ENCODE measurements at places on chromosomes 2 and 18.

DNA sequence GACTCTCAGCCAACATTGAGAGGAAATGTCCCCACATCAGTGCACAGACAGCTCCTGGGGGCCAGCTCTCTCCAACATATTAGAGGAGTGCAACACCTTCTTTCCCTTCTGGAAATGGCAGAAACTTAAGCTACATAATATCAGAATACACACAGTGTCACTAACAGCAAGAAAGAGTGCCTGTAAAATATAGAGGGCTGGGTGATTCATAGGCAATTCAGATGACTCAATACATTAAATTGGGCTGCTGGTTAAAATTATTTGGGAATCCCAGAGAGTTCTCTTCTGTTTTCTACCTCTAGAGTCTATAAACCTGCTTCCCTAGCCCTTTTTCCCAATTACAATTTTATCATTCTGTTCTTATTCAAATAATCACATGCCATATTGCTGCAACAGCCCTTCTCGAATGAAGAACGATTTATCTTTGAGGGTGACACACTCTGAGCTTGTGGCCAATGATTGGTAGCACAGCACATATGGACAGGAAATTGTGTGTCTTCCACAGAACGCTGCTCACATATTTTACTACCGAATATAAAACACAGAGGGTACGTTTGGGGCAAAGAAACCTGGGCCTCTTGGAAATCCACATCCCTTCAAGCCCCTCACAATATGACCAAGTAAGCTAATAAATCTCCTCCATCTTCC is 381.2 kb downstream of the MBD2 start:
- DNase-seq = no peak

GRCh38 chr2:241064008-241064801 is 37.9 kb downstream of the MTERF4 start:
- peak; percentile 10 for DNase-seq

GRCh38 chr2:42101206-42102023 is 53.6 kb downstream of the PKDCC start:
- no peak for DNase-seq

DNA sequence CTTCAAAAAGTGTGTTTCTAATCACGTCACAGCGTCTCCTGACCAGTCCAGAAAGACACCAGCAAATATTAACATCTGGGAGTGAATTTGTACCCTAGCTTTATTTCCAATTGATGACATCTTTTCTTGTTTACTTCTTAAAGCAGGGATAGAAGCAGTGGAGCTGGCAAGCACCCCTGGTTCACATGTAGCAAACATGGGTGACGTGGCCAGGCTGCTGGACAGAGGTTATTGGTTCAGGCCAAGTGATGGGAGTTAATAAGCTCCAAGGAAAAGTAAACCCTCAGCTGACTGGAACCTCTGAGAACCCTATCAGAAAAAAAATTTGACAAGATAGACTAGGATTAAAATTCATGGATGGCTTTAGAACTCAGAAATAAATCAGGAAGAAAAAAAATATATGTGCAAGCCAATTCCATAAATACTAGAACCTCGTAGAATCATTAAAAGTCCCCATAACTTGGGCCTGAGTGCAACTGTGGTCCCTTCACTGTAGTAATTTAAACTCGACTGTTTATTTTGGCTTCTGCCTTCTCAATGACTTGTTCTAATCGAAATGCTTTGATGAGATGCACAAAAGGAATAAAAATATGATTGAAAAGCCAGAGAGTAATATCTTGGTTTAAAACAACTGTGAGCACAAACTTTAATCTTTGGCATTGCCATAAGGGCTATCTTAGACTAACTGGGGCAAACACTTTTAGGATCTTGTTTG is 121.5 kb upstream of the CTAGE1 start:
- DNase-seq = no peak

DNA sequence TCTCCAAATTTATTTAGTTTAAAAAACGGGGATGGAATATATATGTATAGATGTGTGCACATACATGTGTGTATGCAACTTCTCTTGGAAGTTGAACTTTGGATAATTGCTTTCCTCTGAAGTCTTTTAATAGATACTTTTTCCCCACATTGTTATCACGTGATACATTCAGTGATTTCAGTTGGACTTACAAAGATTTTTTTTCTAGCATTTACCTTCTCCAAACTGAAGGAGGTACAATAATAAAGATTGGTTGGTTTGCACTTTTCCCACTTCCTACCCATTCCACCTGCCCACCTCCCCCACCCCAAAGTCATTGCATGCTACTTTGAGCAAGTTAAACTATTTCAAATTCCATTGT is 206.1 kb upstream of the FSHR start:
- no peak for DNase-seq

DNA sequence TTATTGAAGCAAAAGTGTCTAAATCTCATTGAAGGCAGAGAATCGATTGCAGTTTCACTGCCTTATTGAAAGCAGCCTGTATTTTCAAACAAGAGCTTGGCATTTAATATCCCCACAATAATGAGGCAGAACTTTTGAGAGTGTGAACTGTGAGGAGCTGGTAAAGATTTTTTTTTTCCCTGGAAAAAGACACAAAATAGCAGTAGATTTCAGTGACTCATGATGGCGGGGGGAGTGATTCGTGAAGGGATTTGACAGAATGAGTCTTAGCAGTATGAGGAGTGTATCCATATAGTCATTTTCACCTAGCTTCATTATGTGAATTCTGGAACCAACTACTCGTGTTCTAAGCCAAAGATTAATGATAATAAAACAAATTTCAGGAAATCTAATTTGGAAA is 242.9 kb downstream of the ARL6IP6 start:
- DNase-seq = no peak

- no peak for DNase-seq
These were observed 2.3 kb downstream of the HJURP start for GRCh38 chr2:233852056-233852455.

- no peak for DNase-seq
These were observed 270.7 kb downstream of the SRBD1 start for GRCh38 chr2:45340318-45340717.

GRCh38 chr2:164205347-164205746 is 415.9 kb downstream of the GRB14 start:
- DNase-seq = no peak

- DNase-seq = no peak
These were observed 2.1 kb downstream of the ASTL start for GRCh38 chr2:96136129-96136720.

DNA sequence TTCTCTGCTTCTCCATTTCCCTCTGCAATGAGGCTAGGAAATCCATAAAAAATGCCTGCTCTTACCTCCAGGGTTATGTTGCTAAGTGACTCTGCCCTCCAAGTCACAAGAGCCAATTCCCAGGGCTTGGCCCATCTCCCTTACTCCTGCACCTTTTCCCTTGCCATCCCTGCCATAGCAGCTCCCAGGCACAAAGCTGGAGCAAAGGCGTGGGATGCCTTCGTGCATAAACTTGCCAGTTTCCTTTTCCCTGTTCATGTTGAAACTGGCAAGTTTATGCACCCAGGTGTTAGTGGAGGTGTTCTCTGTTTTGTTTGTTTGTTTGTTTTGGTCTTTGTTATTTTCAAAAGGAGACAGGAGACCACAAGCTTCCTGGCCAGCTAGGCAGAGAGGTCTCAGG is 195.1 kb downstream of the ACKR3 start:
- no peak for DNase-seq

- DNase-seq = no peak
These were observed 33.3 kb downstream of the ABCB11 start for GRCh38 chr2:168997794-168998193.

DNA sequence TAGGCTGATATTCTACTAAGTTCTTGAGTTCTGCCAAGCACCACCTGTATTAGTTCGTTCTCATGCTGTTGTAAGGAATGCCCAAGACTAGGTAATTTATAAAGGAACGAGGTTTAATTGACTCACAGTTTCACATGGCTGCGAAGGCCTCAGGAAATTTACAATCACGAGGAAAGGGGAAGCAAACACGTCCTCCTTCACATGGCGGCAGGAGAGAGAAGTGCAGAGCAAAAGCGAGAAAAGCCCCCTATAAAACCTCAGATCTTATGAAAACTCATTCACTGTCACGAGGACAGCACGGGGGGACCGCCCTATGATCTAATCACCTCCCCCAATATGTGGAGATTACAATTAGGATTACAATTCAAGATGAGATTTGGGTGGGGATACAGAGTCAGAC is 47.7 kb upstream of the YWHAQ start:
- no peak for DNase-seq

- DNase-seq = no peak
These were observed 67.8 kb downstream of the CWC22 start for GRCh38 chr2:179939259-179939658.

GRCh38 chr18:48997985-48998831 is 47.4 kb upstream of the SMAD7 start:
- DNase-seq = no peak

GRCh38 chr2:200962811-200963123 is 693 bp downstream of the ORC2 start:
- DNase-seq = no peak

DNA sequence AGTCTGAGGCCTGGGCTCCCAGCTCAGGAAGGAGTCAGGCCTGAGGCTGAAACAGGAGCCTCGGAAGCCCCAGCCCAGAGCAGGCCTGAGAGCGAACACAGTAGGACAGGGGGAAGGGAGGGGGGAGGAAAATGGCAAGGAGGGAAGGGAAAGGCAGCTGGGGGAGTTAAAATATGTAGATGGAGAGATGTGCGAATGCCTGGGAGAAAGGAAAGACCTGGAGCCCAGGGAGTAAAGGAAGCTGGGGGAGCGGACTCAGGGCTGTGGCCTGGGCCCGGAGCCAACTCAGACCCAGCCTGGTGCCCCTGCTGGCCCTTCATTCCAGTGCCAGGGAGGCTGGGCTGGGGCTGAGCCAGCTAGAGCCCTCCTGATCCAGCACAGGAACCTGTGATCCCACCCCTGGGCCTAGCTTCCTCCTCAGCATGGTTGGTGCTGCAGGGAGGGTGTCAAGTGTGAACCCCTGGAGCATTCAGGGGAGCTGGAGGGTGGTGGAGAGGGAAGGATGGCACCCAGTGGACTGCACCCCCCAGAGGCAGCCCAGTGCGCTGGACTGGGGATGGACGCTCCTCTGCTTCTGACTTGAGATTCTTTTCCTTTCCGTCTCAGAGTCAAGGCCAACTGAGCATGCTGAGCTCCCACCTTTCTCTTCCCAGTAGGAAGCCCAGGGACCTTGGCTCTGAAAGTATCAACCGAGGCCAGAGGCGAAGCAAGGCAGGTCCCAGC is 46.3 kb downstream of the EMX1 start:
- no peak for DNase-seq

DNA sequence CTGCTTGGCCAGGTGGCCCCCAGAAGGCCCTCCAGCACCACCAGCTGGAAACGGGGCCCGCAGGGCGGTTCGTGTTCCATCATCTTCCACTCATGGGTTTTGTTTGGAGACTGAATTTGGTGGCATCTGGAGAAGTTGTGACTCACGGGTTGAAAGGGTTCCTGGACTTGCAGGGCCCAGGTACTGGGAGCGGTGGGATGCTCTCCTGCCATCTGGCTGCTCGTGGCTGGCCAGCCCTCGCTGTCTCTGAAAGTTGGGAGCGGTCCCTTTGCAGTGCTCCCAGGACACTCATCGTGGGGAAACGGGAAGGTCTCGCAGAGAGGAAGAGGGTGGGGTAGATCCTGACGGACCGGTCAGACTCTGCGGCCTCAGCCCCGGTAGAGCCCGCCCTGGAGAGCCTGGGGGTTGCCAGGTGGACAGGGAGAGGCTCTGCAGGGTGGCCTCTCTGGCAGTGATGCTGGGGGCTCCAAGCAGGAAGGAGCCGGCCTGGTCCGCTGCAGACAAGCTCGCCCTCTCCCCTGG is 47.5 kb downstream of the TWIST2 start:
- no peak for DNase-seq

GRCh38 chr2:137223722-137224121 is 458.4 kb downstream of the THSD7B start:
- no peak for DNase-seq

DNA sequence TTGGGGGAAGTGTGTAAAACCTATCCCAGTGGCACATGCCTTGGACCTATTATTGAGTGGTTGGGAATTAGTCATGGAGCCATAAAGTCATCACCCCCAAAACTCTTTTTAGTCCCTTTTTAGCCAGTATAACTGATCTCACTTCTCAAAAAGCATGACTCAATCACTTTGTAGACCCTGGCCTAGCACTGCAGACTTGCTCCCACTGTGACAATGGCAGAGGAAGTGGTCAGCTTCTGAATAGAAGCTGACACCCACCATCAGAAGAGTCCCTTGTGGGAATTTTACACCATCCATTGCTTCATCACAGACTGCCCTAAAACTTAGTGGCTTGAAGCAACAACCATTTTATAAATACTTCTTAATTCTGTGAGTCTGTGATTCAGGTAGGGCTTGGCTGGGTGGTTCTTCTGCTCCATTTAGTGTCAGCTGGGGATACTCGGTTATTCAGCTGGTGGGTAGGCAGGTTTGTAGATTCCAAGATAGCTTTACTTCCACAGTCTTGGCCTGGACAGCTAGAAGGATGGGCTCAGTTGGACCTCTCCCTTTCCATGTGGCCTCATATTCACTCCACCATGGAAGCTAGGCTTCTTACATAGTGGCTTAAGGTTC is 10.8 kb upstream of the ITGA6 start:
- DNase-seq = no peak

DNA sequence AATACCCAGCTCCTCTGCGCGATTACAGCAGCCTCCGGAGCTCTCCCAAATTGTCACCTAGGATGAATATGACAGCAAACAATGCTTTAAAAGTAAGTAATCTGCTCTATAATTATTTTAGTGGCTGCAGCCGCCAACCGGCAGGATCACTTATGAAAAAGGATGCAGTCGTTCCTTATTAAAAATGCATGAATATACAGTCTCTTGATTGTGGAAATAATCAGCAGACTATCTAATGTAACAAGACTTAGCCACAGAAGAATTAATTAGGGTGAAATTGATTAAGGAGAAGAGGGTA is 71.8 kb upstream of the STPG4 start:
- no peak for DNase-seq

- DNase-seq = no peak
These were observed 72.4 kb downstream of the MYCN start for GRCh38 chr2:16012626-16013358.
